ENCODE measurements at places on chromosomes 6 and 20.

- no peak for DNase-seq
Observed at GRCh38 chr20:57509665-57510237, 15.2 kb downstream of the CTCFL start.

DNA sequence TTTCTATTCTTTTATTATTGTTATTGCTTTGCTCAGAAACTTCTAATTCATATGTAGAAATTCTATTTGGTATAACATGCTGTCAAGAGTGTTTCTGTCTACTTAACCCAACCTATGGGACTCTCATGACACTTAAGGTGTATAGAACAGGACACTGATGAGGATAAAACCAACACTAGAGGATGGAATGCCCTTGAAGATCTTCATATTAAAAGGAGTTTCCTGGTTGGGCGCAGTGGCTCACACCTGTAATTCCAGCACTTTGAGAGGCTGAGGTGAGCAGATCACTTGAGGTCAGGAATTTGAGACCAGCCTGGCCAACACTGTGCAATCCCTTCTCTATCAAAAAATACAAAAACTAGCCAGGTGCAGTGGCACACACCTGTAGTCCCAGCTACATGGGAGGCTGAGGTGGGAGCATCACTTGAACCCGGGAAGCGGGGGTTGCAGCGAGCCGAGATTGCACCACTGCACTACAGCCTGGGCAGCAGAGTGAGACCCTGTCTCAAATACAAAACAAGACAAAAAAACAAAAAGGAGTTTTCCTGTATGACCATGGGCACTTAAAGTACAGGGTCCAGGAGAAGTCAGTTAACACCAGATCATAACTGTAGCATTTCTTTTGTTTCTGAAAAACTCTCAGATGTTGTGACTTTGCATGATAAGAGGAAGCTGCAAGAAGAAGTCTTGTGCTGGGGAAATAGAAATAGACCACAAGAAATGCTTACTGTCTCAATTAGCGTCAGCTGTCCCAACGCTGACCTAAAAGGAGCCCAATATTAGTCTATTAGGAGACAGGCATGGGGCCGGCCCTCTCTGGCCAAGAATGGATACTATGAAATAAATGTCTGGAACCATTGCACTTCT lies 38.9 kb upstream of the CD2AP start:
- DNase-seq = no peak

DNA sequence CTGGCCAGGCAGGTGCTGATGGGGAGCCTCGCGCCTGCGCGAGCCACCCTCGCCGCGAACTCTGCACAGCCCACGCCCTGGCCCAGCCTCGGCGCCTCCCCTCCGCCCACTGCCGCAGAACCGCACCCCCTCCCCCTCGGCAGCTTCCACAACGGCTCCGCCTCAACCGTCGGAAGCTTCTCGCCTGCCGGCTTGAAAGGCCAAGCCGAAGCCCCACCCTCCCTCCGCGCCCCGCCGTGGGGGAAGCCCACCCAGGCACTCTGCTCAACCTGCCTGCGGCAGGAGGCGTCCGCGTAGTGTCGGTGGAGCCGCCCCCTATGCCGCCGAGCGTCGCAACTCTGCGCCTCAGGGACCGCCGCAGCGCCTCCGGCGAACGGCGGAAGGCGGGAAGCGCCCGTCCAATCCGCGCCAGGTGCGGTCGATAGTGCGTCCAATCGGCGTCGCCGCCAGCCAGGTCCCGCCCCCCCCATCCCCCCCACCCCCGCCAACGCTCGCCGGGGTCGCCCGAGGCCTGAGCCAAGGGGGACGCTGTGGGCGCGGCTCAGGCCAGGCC lies at the start of gene SYCP2:
SYCP2 (minus strand) TSS at position 342 of the 553 bp plus-strand sequence. CDS start 11,224 bp downstream, outside the sequence.
- DNase-seq = peak; percentile 70

- DNase-seq = no peak
Observed at GRCh38 chr20:14953736-14954135, 616.3 kb upstream of the FLRT3 start.

GRCh38 chr6:1407499-1407990 lies 18.2 kb downstream of the FOXF2 start:
- no peak for DNase-seq

GRCh38 chr6:159871906-159872305 lies 18.9 kb upstream of the MAS1 start:
- DNase-seq = no peak

DNA sequence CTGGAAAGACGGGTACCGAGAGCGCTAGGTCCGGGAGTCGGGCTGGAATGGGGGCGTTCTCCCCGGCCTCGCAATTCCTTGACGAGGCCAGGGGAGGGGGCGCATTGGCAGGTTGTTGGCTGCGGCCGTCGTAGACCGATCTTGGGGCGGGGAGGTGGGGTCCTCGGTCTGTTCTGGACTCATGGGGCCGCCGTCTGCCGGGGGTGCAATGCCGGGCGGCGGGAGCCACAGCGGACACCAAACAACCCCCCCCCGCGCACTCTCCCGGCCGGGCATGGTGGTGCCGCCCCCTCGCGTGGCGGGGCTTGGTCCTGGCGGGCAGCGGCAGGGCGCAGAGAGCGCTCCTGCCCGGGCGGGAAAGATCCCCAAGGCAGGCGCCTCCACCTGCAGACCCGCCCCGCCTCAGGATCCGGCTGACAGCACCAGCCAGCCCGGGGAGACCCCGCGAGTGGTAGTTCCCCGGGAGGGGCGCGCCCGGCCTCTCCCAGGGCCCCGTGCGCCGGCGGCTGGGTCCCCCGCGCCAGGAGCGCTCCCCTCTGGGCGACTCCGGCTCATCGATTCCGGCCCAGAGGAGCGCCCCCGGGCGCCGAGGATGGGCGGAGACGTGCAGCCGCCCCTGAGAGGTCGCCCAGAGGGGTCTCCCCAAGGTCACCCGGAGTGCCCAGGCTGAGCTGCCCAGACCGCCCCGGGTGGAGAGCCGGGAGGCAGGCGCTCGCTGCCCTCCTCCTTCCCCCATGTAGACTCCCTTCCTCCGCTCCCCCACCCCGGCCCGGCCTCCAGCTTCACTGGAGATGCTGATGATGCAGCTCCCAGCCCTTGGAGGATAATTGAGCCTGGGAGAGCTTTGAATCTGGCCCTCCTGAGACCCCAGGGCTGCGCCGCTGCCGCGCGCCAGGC lies 709 bp downstream of the PPP1R16B start:
- DNase-seq = peak; percentile 55

GRCh38 chr6:35426074-35426473 lies 26.1 kb upstream of the FANCE start:
- no peak for DNase-seq

DNA sequence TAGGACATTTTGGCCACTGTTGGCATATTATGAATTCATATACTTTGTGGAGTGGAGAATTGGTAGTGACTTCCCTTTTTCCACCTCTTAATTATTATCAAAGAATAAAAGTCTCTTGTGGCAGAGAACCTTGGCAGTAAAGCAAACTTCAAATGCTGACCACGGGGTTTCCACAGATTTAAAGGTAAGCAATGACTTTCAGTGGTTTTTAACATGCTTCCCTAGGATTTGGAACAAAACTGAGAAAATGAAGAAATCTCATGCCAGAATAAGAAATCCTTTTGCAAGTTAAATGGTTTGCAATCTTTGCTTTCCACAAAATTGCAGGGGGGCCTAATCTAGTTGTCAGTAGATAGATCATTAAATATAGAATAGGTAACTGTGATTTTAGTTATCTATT lies 2.0 kb upstream of the SDC4 start:
- no peak for DNase-seq

DNA sequence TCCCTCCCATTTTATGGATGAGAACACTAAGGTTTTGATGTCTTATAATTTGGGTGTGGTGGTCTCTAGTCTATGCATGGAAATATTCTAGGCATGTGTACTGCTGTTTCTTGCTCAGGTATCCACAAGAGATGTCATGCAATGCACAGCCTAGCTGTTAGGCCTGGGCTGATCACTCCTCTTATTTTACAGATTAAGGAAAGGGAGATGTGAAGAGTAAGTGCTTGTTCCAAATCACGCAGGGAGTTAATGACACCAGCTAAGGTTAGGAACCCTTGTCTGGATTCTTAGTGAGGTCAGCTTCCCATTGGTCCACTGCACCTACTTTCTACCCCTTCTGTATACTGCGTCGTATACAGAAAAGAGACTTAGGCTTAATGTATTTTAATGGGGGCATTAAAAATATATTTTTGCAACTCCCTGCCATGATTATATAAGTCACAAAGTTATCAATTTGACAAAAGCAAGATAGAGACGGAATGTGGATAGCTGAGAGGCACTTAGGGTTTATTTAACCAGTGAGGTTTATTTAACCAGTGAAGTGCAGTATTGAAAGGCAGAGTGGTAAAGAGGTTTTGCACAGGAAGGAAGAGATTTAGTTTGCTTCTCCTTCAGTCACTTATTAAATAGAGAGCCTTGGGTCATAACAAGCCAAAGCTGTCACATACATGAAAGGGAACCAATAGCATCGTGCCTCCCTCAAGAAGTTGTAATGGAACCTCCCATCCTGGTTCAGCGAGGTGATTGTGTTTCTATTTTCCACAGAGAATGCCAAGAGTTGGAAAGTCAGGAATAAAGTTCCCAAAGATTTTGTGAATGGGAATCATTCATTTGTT lies 95.0 kb upstream of the FAM184A start:
- no peak for DNase-seq

GRCh38 chr6:167851370-167851952 lies 24.8 kb downstream of the AFDN start:
- no peak for DNase-seq

GRCh38 chr6:133697666-133698065 lies 191.2 kb upstream of the TCF21 start:
- no peak for DNase-seq

GRCh38 chr6:166952121-166952520 lies 4.2 kb downstream of the RNASET2 start:
- no peak for DNase-seq

GRCh38 chr20:40704828-40705227 lies 15.8 kb upstream of the MAFB start:
- DNase-seq = no peak

DNA sequence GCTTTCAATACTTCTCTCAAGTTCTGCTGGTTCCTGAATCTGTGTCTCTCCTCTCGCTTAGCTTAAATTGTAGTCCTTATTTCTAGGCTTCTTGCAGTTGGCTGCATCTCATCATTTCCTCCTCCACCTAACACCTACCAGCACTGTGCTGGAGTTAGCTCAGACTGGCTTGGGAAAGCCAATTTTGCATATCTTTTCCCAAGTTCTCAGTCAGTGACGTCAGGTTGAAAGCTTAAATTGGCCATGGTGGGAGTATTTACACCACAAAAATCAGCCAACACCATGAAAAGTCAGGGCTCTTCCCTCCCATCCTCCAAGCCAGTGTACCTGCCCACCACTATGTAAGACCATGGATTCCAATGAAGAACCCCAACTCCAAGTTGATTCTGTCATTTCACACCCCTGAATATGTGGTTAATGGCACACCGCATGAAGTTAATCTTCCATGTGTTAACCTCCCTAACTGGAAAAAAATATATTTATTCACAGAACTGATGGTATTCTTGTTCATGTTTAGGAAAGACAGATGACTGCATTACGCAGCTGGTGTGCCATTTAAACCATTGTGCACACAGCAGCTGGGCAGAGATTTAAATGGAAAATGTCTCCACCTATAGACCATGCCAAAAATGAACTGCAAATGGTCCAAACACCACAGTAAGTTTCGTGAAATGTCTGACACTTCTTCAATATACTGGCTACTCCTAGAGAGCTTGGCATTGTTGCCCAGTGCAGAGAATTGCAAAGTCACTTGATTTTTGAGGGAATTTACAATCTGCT lies 274.1 kb upstream of the MAP3K7 start:
- DNase-seq = no peak

DNA sequence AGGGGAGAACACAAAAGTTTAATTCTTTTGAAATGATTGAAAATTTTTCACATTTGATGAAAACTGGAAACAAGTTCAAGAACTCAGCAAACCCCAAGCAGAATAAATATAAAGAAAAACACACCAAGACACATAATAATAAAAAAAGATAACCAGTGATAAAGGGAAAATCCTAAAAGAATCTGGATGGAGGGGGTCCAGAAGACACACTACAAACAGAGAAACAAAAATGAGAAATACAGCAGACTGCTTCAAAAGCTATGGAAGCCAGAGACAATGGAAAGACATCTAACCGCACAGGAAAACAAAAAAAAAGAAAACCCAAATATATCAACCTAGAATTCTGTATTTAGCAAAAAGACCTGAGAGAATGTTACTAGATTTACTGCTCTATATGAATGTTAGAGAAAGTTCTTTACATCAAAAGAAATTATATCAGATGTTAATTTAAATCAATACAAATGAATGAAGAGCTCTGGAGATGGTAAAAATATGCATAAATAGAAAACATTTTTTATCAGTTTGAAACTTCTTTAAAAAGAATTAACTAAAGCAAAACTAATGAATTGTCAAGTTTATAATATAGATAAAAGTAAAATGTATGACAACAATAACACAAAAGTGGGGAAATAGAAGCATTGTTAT lies 310.7 kb upstream of the PREP start:
- DNase-seq = no peak

DNA sequence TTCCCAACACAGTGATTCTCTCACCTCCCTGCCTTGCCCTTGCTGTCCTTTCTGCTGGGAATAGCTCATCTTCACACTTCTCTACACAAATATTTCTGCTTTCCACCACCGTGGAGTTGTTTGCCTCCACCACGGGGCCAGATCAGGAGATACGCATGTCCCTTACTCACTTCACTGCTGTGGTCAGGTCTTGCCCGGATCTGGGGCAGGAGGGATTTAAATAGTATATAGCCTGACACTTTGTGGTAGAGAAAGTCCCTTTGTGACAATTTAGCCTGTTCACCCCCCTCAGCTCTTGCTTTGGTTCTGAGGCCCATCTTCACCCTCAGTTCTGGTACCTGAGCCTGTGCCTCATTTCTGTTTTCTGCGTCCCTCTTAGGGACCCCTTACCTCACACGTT lies 92.6 kb upstream of the PREP start:
- DNase-seq = no peak

GRCh38 chr6:129598244-129599187 lies 111.5 kb downstream of the ARHGAP18 start:
- peak; percentile 83 for DNase-seq

DNA sequence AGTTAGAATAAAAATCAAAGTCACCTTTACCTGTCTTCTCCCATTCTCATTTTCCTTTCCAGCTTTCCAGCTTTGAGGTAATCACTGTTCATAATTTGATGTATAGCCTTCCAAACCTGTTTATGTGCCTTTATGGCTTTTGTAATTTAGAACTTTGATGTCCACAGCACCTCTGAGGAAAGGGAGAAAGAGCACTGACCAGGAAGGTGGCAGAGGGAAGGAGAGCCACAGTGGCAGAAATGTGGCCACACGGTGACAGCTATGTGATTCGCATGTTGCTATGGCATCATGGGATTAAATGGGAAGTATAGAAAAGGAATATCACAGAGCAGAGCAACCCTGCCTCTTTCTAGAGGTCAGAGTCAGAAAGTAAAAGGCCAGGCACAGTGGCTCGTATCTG lies 51.7 kb upstream of the PLCG1 start:
- DNase-seq = no peak

DNA sequence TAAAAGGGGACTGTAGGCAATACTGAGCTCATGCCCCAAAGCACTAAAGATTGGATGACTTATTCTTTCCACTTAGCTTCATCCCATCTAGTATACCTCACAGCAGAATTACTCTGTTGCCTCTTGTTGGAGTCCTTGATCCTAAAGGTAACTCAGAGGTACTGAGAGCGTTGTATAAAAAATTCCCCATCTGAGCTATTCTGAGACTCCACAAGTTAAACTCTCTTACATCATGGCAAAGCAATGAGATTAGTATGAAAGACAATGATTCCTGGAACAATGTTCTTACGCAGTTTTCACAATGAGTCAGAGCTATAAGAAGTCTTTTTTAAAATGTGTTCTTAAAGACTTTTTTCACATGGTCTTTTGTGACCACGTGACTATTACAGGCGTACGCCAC lies 370.1 kb downstream of the ADGRB3 start:
- no peak for DNase-seq

All from CD4-positive, alpha-beta T cell treated with Interleukin-21 for 1 hour (primary cell).